Stimulated activated CD4-positive, alpha-beta T cell treated with anti-CD3 and anti-CD28 coated beads, TNF-alpha, amount 100 ng/mL, for 4 hours (primary cell): ENCODE measurements at places on chromosomes 11 and 22.

GRCh38 chr11:28144808-28145207 is 36.6 kb downstream of the METTL15 start:
- no peak for DNase-seq

DNA sequence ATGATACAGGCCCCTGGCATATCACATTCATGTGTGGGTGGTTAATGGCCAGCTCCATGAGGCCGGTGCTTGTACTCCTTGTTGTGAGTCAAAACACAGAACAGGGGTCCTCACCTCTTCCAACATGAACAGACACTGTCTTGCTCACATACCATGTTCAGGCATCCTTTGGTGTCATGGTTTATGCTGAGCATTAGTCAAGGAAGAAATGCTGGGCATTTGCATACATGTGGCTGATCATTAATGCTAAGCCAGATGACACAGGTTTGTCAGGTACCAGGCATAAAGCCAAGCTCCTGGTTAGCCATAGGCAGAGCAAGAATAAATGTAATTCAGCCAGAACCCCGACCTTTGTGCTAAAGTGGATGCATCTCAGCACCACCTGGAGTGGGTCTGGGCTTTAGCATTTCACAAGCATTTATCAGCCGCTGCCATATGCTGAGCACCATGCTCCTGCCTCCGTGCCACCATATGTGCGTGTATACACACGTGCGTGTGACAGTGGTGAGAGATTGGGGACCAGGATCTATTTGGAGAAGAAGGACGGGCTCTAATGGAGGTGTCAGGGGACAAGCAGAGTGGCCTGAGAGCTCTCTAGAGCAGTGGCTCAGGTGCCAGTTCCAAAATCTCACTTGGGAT is 55.0 kb downstream of the MICAL2 start:
- no peak for DNase-seq

DNA sequence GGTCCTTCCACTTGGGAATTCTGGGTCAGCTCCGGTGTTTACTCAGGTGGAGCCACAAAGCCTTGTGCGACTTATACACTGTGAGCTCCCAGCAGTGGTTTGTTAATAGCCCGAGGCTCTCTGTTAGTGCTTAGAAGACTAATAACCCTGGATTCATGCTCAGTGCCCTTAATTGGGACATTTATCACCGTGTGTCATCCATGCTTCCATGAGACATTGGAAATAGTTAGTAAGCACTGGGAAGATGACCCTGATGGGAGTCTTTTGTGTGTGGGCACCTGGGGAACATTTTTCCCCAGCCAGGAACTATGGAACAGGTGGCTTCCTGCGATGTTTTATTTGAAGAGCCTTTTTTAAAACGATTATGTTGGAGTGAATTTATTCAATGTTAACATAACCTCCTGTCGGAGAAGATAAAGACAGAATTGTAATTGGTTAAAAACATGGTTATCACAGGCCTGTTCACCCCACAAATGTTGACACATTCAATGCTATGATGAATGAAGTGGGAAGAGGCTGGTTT is 188.9 kb downstream of the MYO18B start:
- DNase-seq = no peak

DNA sequence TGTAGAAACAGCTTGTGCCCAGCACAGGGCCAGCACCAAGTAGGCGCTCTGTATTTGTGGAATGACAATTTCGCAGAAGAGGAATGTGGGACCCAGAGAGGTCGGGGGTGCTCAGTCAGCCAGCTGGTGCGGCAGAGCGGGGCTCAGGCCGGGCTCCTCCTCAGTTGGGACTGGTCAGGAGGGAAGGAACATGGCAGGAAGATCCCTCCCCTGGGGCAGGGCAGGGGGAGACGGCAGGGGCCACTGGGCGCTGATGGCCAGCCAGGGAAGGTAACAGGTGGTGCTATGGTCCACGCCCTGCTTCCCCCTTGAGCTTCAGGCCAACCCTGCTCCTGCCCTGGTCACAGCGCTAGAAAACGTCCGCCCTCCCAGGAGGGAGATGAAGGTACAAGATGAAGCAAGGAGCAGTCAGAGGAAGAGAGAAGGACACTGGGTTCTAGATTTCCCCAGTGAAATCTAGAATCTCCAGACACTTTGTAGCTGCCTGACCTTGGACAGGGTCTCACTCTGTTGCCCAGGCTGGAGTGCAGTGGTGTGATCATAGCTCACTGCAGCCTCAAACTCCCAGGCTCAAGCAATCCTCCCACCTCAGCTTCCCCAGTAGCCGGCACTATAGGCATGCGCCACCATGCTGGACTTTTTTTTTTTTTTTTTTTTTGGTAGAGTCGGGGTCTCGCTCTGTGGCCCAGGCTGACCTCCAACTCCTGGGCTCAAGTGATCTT is 13.5 kb upstream of the SPI1 start:
- no peak for DNase-seq

- no peak for DNase-seq
Measured at GRCh38 chr22:28710576-28711191, 30.9 kb downstream of the CHEK2 start.
